ENCODE measurements at places on chromosomes 2 and 18. TPM values are rescaled to one million over a fixed set of nuclear protein-coding genes. Genes with fewer than 3 reads are reported as not detected.

DRC1 gene
- total RNA-seq: 0.51 TPM

FAM237A gene
- not detected for total RNA-seq

NT5DC4 gene
- not detected for total RNA-seq

- DNase-seq: no peak
These were observed 12.8 kb upstream of the IHH start for GRCh38 chr2:219073413-219074129.

GRCh38 chr2:3344897-3345296 is 32.7 kb downstream of the EIPR1 start:
- DNase-seq: no peak

GRCh38 chr2:104888489-104889258 is 34.8 kb downstream of the POU3F3 start:
- DNase-seq: no peak
